Activated CD4-positive, CD25-positive, alpha-beta regulatory T cell (primary cell): ENCODE measurements at places on chromosomes 5 and 9.

DNA sequence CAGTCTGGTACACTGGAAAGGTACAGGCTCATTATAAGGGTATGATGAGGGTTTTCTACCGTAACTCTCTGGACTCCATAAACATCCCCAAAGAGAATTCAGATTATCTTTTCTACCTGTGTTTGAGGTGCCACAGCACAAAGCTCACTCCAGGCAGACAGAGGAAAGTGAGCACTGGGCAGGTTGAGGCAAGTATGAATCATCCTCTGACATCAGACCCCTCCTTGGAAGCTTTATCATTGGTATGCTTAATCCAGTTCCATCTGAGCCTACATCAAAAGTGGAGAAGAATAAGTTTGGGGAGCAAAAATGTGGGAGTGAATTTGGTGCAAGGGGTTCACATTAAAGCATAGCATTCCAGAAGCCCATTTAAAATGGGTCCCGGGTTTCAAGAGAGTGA lies 21.7 kb downstream of the C9orf152 start:
- DNase-seq = no peak

DNA sequence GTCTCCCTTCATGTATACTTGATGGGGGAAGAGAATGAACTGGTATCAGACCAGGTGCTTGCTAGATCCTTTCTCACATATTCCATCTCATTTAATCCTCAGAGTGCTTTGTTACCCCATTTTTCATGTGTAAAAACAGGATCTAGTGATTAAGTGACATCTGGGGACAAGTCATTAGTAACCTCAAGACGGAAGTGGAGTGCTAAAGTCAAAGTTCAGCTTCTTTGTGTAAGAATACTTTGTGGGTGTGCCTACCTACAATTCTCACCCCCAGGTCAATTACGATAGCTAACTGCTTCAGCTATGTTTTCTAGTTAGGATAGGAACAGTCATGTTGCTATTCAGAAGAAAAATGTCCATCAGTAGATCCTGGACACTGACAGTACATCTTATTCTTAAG lies 3.1 kb upstream of the FAM120AOS start:
- no peak for DNase-seq

DNA sequence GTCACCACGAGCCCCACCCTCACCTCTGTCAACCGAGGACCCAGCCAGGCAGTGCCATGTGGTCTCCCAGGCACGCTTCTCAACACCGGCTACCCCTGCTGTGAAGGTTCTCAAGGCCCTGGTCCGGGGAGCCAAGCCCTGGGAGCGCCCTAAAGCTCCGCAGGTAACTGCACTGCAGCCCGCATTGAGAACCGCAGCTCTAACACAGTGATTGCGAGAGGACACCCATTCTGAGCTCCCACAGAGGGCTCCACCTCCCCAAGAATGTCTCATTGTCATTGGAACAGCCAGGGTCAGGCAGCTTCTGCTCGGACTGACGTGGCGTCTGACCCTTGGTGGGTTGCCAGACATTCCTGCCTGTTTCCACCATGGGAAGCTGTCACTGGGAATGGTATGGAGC lies 88.3 kb downstream of the ANKRD33B start:
- no peak for DNase-seq

GRCh38 chr9:38309324-38310195 lies 82.9 kb upstream of the ALDH1B1 start:
- no peak for DNase-seq

- no peak for DNase-seq
These were observed 183.0 kb upstream of the FTMT start for GRCh38 chr5:121668635-121669034.

- DNase-seq = no peak
These were observed 171.9 kb downstream of the GAPVD1 start for GRCh38 chr9:125433461-125434011.

DNA sequence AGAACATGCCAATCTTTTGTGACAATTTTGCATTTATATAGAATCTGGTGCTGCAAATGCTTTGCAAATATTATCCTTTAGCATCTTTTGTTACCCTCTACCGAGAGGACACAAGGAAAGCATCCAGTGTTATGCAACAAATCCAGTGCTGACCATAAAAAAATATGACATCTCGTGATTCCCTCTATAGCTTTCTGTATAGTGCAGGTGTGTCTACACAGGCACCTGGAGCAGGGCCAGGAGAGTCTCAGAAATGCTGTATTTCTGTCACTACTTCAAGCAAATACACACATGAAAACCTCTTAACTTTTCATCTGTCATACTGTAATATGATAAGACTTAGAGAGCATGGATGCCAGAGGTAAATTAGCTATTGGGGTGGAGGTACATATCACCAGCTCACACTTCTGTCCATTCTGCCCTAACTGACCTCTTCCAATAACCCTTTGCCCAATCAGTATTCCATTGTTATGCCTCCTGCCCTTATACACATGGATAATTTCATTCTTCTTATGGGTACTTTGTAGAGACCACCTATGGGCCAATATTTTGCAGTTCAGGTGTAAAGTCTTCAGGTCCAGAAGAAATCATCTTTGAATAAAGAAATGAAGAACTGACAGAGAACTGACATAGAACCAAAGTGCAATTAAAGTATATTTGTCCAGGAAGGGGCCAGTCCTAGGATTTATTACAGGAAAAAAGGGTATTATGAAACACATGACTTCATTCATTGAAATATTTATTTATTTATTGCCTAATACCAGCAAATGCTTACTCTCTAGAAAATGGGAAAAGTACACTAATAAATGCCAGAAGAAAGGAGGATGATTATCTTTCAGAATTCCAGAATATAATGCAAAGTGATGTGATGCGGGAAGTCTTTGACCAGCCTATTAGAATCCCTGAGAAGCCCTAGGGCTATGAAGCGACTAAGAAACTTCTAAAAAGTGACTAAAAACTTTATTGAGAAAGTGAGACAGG lies 106.5 kb downstream of the EPB41L4A start:
- no peak for DNase-seq

DNA sequence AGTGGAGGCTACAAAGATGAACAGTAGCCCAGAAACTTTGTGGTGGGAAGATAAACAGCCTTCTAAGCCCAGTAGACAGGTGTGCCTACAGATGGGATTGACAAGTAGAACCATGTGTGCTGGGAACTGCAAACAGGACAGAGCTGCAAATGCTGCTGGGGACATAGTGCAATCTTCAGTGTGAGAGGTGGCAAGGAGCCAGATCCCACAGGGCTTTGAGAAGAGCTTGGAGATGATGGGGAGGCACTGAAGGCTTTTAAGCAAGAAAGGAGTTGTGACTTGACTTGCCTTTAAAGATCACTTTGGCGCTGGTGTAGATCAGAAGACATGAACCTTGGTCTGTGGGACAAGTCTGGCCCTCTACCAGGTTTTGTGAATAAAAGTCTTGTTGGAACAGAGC lies 675.2 kb downstream of the ACTL7B start:
- no peak for DNase-seq

GRCh38 chr9:95772320-95773052 lies 103.0 kb upstream of the ERCC6L2 start:
- no peak for DNase-seq

- DNase-seq = no peak
These were observed 57.9 kb upstream of the PPP3R2 start for GRCh38 chr9:101652601-101653175.

DNA sequence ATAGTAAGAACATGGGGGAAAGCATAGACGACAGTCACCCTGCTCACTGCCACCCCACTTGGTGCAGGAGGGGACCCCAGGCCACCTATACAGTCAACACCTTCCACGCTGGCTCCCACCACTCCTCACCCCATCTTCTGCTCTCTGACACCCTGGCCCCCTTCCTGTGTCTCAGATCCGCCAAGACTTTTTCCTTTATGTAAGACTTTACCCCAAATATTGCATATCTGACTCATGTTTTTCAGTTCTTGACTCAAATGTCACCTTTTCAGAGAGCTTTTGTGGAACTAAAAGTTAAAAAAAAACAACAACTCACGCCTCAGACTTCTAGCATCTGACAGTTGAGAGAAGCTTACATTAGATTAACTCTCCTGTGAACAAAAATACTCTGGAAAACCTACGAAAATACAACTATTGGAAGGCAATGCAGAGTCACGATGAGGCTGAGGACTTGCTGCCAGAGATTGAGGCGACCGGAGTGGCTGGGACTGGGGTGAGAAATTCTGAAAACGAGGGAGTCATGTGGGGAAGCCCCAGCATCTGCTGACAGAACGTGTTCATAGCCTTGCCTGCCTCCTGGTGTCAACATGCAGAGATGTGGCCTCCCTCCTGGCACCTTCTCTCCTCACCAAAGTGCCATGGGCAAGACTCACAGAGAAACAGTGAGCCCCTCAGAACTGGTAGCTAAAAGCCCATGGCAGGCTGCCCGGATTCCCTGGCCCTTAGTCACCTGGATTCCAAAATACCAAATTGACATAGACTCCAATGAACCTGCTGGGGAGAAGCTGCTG lies 22.4 kb upstream of the FCN2 start:
- DNase-seq = no peak
